Esophagus muscularis mucosa (tissue), 4 donors: ENCODE measurements at places on chromosomes 1 and 21.

GRCh38 chr1:211420389-211420788 is 71.6 kb downstream of the RD3 start:
- H3K4me1 ChIP-seq, result peaks cover 7% of the 10 kb centered on the region
- H3K27me3 ChIP-seq, result no peaks in the 10 kb centered on the region

- H3K36me3 ChIP-seq, result no peaks in the 10 kb centered on the region
- no peaks in the 10 kb centered on the region for H3K4me1 ChIP-seq
- no peak overlapping the region for H3K4me3 ChIP-seq
- DNase-seq, result no peak
- H3K27ac ChIP-seq, result no peak overlapping the region
Measured at GRCh38 chr21:41564871-41565274, 56.9 kb upstream of the TMPRSS2 start.

DNA sequence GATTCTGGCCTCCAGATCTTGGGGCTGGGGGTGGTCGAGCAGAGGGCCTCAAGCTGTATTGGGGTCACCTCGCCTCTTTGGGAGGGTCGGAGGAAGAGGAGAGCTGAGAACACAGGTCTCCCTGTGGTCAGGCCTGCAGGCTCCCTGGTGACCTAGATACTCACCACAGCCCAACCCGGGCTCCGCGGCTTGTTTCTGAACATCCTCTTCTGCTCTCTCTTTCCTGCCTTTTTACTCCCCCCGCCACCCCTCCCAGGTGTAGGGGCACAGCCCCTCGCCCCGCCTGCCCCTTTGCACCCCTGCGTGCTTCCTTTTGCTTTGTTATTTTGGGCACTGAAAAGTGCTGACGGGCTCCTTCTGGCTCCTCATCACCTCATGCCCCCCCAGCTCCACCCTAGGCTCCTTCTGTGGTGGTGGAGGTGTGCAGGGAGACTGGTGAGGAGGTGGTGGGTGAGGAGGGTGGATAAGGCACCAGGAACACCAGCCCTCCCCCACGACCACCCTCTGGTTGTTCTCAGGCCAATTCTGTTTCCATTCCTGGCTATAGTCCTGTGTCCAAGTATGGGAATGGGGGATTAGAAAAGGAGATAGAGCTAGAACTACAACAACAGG is 10.6 kb upstream of the LINGO4 start:
- no peak for DNase-seq
- H3K4me1 ChIP-seq, result peaks cover 3% of the 10 kb centered on the region
- H3K27me3 ChIP-seq, result no peaks in the 10 kb centered on the region
- no peak overlapping the region for H3K27ac ChIP-seq
- H3K36me3 ChIP-seq, result no peaks in the 10 kb centered on the region
- no peak overlapping the region for H3K4me3 ChIP-seq

DNA sequence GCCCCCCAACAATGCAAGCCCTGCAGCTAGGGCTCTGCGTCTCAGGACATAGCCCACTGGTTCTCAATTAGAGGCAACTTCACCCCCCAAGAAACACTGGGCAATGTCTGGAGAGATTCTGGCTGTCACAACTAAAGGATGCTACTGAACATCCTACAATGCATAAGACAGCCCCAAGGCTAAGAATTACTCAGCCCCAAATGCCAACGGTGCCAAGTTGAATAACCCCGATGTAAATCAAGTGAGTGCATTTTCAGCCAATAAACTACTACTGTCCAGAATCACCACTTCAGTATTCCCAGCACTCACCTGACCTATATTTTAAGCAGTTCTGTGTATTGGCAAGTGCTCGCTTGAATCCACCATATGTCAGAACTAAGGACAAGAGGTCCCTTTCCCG is 6.9 kb downstream of the RIPK4 start:
- H3K27ac ChIP-seq, result no peak overlapping the region
- no peak for DNase-seq
- no peak overlapping the region for H3K4me3 ChIP-seq
- H3K27me3 ChIP-seq, result peaks cover 36% of the 10 kb centered on the region
- peaks cover 16% of the 10 kb centered on the region for H3K4me1 ChIP-seq

DNA sequence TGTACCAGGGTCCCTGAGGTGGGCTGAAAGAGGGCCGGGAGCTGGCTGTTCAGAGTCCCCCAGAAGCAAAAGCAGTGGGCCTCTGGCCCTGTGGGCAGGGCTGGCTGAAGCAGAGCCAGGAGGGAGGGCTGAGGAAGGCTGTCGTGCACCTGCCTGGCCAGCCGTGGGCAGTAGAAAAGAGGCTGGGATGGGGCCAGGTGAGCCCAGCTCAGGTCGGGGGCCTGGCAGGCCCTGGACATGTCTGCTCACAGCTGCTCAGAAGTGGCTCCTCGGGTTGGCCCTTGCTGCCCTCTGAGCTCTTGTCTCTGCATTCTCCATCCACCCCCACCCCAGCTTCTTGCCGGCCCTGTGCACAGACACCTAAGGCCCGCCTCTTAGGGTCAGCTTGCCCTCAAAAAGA is 60.0 kb downstream of the TCP10L start:
- no peaks in the 10 kb centered on the region for H3K27me3 ChIP-seq
- no peaks in the 10 kb centered on the region for H3K36me3 ChIP-seq

DNA sequence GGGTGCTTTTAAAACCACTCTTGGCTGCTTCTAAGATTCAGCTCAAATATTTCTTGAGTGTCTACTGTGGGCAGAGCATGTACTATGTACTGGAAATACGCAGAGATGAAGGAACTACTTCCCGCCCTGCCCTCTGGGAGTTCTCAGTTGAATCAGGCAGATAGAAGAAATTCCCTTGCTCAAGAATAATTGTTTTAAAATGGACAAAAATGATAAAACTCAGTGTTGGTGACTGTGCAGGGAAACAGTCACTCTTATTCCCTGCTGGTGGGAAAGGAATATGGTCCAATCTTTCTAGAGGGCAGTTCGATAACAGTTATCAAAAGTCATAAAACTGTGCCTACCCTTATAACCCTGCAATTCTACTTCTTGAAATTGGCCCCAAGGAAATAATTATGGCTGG is 16.9 kb upstream of the GRHL3 start:
- peaks cover 32% of the 10 kb centered on the region for H3K27me3 ChIP-seq
- H3K36me3 ChIP-seq, result no peaks in the 10 kb centered on the region
- DNase-seq, result no peak
- H3K4me3 ChIP-seq, result no peak overlapping the region

DNA sequence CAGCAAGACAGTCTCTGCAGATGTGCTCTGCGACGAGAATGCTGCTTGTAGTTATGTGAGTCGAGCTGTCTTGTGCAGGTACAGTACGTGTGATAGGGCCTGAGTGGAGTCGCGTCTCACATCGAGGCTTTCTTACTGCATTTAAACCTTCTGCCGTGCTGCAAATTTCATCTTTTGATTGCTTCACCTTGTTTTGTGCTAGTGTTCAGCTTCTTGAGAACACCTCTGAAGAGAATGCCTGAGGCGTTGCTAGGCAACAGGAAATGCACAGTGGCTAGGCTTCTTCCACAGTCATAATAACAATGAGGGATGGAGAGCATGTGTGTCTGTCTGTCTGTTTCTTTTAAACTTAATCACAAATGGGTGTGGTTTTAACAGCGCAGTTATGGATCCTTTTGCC is 52.9 kb downstream of the MRPS6 start:
- peaks cover 14% of the 10 kb centered on the region for H3K36me3 ChIP-seq
- H3K4me1 ChIP-seq, result peaks cover 69% of the 10 kb centered on the region
- no peak for DNase-seq
- H3K4me3 ChIP-seq, result no peak overlapping the region

- H3K36me3 ChIP-seq, result no peaks in the 10 kb centered on the region
- DNase-seq, result no peak
- H3K4me3 ChIP-seq, result no peak overlapping the region
- H3K4me1 ChIP-seq, result no peaks in the 10 kb centered on the region
- no peak overlapping the region for H3K27ac ChIP-seq
- no peaks in the 10 kb centered on the region for H3K27me3 ChIP-seq
Measured at GRCh38 chr1:9960706-9961562, 17.7 kb downstream of the NMNAT1 start.

- no peaks in the 10 kb centered on the region for H3K27me3 ChIP-seq
- H3K4me1 ChIP-seq, result peaks cover 12% of the 10 kb centered on the region
- no peaks in the 10 kb centered on the region for H3K36me3 ChIP-seq
- peak overlapping the region; percentile 1 for H3K27ac ChIP-seq
- DNase-seq, result no peak
- peak overlapping the region; percentile 2 for H3K4me3 ChIP-seq
Measured at GRCh38 chr1:66300972-66301451, 232.9 kb upstream of the SGIP1 start.

GRCh38 chr1:201426479-201427310 is 5.2 kb upstream of the TNNI1 start:
- H3K4me1 ChIP-seq, result no peaks in the 10 kb centered on the region
- H3K4me3 ChIP-seq, result no peak overlapping the region
- DNase-seq, result no peak
- no peaks in the 10 kb centered on the region for H3K36me3 ChIP-seq
- no peak overlapping the region for H3K27ac ChIP-seq
- no peaks in the 10 kb centered on the region for H3K27me3 ChIP-seq

- no peaks in the 10 kb centered on the region for H3K27me3 ChIP-seq
- H3K4me3 ChIP-seq, result no peak overlapping the region
- no peak overlapping the region for H3K27ac ChIP-seq
- no peaks in the 10 kb centered on the region for H3K36me3 ChIP-seq
- no peak for DNase-seq
- no peaks in the 10 kb centered on the region for H3K4me1 ChIP-seq
Measured at GRCh38 chr1:240869071-240869470, 257.1 kb upstream of the GREM2 start.

- no peak for DNase-seq
- H3K27ac ChIP-seq, result no peak overlapping the region
- H3K36me3 ChIP-seq, result no peaks in the 10 kb centered on the region
- no peak overlapping the region for H3K4me3 ChIP-seq
- H3K4me1 ChIP-seq, result no peaks in the 10 kb centered on the region
Measured at GRCh38 chr1:60847855-60848582, 234.3 kb upstream of the NFIA start.

GRCh38 chr1:152960452-152961044 is 9.9 kb upstream of the SPRR4 start:
- H3K27me3 ChIP-seq, result no peaks in the 10 kb centered on the region
- no peaks in the 10 kb centered on the region for H3K36me3 ChIP-seq
- H3K4me3 ChIP-seq, result no peak overlapping the region
- no peaks in the 10 kb centered on the region for H3K4me1 ChIP-seq

- no peak for DNase-seq
- no peak overlapping the region for H3K4me3 ChIP-seq
- H3K36me3 ChIP-seq, result peaks cover 12% of the 10 kb centered on the region
- no peak overlapping the region for H3K27ac ChIP-seq
- H3K4me1 ChIP-seq, result no peaks in the 10 kb centered on the region
Measured at GRCh38 chr1:243505986-243506689, 250.3 kb downstream of the SDCCAG8 start.

DNA sequence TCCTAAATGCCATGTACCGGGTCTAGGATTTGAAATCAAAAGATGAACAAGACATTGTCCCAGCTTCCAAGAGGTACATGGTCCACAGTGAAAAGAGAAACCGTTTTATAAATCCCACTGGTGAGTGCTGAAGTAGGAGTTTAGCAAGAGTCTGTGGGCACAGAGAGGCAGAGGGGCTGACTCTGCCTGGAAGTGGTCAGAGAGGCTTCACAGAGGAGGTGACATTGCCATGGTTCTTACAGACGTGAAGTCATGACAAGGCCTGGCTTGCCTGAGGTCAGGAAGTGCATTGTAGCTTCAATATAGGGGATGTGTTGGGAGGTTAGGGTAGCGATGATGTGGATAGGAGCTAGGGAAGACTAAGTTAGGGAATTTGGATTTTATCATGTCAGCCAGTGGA is 28.4 kb downstream of the MAPKAPK2 start:
- H3K4me3 ChIP-seq, result no peak overlapping the region
- no peaks in the 10 kb centered on the region for H3K27me3 ChIP-seq
- no peak for DNase-seq
- peaks cover 86% of the 10 kb centered on the region for H3K4me1 ChIP-seq
- H3K36me3 ChIP-seq, result no peaks in the 10 kb centered on the region

DNA sequence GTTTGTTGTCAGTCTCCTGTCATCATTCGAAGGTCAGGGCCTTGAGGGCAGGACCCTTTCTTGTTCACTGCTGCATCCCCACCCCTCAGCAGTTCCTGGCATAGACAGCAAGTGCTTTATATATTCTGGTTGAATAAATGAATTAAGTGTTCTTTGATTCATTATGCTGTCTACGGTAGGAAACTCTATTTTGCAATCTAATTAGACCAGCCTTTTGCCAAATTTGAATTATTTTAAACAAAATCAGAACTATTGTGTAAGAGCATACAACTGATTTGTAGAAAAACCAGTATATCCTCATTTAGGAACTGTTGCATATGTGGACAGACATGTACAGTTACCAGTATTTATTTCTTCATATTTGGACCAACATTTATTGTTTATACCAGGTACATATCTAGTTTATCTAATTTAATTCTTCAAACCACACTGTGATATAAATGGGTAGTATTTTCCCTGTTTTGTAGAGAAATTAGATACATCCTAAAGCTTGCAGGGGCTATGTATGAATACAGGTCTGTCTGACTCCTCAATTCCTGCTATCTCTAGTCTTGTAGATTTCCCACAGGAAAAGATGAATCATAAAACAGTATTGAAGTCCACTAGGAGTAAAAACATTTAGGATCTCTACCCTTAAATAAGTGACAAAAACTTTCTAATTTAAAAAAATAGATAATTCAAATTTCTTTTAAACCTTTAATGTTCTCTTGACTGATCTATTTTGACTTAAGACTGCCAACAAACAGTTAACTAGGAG is 10.4 kb downstream of the MGST3 start:
- H3K36me3 ChIP-seq, result peaks cover 13% of the 10 kb centered on the region
- H3K4me1 ChIP-seq, result peaks cover 62% of the 10 kb centered on the region
- H3K27me3 ChIP-seq, result no peaks in the 10 kb centered on the region
- H3K27ac ChIP-seq, result no peak overlapping the region
- no peak overlapping the region for H3K4me3 ChIP-seq
- DNase-seq, result no peak
